Stimulated activated CD8-positive, alpha-beta memory T cell treated with anti-CD3 and anti-CD28 coated beads, Interleukin-15, amount 100 ng/mL, for 1 hour (primary cell): ENCODE measurements at places on chromosomes 2 and 18.

- DNase-seq = no peak
Measured at GRCh38 chr2:15445891-15446562, 115.1 kb downstream of the NBAS start.

GRCh38 chr2:10514743-10515142, 66.6 kb upstream of the ODC1 start:
- no peak for DNase-seq

DNA sequence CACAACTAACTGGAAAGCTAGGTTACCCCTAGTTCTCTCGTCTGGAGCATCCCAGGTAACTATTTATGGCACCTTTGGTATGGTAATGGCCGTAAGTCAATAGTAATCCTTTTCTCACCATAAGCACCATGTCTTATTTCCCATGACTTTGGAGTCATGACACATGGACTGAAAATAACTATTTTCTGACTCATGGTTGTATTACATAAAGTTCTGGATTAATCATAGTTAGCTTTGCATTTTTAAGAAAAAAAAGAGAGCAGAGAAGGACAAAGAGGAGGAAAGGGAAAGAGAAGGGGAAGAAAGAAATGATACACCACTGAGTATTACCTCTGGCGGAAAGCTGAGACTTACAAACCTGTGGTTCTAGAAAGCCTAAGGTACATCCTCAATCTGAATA, 99.3 kb downstream of the BIN1 start:
- DNase-seq = no peak

DNA sequence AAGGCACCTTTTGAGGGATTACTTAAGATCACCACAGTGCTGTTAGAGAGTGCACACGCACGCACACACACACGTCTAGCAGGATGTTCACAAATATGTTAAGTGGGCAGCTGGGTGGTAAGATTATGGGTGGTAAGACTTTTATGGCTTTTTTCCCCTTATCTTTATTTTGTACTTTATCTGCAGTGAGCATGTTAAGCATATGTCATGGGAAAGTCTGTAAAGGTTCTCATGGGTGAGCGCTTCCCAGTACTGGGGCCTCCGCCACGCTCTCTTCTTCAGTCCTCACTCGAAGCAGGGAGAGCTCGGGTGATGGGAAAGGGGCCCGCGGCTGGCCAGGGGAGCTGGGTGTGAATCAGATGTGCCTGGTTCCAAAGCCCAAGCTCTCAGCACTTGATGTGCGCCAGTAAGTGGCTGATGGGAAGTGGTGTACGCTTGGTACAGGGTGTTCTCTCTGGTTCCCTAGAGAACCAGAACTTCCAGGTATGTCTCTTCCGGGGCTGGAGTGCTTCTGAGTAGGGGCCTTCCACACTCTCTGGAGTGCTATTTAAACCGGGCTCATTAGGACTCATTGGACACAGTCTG, 83.9 kb upstream of the YWHAQ start:
- no peak for DNase-seq

DNA sequence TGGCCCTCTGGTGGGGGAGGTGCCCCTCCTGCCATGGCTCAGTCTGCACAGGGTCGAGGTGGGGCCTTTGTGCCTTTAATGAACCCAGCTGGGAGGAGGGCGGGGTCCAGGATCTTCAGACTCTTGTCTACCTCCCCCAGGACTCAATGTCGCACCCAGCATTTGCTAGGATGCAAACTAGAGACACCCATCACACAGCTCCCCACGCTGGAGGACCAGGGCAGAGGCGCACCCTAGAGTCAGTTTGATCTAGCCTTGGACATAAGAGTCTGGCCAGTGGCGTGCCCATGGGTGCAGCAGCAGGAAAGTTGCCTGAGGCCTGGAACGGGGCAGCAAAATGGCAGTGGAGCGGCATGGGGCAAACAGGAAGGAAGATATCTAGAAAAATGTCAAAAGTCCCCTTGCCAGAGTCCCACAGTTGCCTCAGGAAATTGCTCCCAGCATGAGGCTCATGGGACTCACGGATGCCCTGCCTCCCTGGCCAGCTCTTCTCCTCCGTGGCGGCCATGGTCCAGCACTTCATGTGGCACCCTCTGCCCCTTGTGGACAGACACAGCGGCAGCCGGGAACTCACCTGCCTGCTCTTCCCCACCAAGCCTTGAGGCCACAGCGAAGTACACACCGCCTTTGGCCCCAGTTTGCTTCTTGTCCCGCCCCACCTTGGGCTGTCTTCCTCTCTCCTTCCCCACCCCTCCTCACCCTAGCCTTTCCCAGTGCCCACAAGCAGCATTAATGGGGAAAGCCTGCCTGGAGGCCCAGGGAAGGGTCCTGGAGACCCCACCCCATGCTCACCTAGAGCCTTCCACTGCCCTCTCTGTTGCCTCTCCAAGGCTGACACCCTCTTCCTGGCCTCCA, 17.7 kb downstream of the SH2D6 start:
- DNase-seq = no peak

- DNase-seq = no peak
Measured at GRCh38 chr2:160033732-160034392, 28.6 kb downstream of the PLA2R1 start.

GRCh38 chr2:226791487-226792081, 8.0 kb downstream of the IRS1 start:
- DNase-seq = peak; percentile 77

DNA sequence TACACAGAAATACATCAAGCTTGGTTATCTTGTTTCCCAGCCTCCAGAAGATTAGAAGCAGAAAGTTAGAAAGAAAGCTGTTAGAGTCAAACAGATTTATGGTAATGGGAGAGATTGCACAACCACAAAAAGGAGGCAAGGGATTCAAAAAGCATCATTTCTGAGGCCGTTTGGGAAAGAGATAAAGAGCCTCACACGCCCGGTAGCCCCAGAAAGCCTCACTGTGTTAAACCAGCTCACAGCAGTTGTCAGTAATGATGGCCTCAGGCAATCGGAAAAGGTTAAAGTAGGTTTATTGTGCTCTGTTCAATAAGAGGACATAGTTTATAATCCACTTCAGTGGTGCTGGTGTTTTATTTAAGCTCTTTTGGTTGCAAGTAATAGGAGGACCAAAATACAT, 111.3 kb downstream of the DCC start:
- DNase-seq = no peak

DNA sequence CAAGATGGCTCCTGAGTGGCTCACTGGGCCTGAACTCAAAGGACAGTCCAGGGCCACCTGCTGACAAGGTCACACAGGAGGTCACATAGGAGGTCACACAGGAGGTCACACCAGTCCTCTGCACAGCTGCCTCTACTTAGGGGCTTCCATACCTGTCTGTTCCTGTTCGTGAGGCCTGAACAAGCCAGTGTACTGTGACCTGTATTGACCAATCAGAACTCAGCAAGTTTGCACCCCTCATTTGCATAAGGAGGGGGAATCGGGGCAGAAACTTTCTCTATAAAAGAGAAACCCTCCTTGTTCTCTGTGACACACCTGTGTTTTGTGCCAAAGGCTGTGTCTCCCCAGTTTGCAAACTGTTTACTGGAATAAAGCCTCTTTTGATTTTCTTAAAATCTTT, 478.9 kb downstream of the EIPR1 start:
- DNase-seq = no peak

- no peak for DNase-seq
Measured at GRCh38 chr2:675982-676646, 1.1 kb downstream of the TMEM18 start.

DNA sequence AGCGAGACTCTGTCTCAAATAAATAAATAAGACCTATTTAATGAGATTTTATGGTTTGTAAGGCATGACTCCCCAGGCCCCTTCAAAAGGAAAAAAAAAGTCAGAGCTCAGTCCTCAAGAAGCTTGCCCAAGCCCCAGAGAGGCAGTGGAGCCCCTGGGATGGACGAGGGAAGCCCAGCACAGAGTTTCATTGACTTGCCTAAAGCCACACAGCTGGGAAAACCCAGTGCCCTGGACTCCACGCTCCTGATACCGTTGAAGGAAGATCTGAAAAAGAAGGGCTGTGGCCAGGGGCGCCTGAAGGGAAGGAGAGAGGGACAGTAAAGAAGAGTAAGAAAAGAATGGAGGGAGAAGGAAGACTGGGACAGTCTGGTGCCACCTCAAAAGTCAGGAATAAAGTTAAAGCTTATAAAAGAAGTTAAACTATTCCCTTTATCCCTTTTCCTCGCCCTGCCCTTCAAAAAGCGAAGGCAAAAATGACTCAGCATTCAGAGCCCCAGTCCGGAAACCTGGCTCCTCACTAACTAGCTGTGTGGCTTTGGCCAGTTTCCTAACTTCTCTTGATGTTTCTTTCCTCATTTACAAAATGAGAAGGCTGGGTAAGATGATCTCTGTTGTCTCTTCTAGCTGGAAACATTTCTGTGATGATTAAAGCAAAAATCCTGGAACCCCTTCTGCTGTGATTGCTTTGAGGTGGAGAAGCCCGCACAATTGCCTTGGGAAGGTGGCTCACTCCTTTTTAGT, 46.7 kb downstream of the LYPD1 start:
- DNase-seq = no peak
